Activated naive CD8-positive, alpha-beta T cell treated with anti-CD3 and anti-CD28 coated beads, Interleukin-2, amount 50 U/mL, for 24 hours (primary cell): ENCODE measurements at places on chromosomes 4 and X.

- DNase-seq: no peak
These were observed 266.6 kb downstream of the NKX6-1 start for GRCh38 chr4:84232309-84233095.

DNA sequence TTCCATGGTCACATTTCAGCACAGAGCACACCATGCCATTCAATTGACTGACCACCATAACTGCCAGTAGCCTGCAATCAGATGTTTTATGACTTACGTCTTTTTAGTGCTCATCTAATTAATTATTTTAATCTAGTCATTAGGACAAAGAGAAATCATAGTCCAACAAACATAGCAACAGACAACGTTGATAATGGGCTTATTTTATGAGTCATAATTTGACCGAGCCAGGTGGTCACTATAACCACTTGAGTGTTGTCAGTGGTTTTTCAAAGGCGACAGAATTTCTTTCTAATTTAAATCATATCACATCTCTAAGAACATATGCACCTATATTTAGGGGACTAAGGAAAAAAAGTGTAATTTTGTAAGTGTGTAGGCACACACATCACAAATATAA, 1.9 kb downstream of the SEC24D start:
- no peak for DNase-seq

- DNase-seq: no peak
These were observed 13.5 kb upstream of the CDKN2AIP start for GRCh38 chr4:183430994-183431347.

DNA sequence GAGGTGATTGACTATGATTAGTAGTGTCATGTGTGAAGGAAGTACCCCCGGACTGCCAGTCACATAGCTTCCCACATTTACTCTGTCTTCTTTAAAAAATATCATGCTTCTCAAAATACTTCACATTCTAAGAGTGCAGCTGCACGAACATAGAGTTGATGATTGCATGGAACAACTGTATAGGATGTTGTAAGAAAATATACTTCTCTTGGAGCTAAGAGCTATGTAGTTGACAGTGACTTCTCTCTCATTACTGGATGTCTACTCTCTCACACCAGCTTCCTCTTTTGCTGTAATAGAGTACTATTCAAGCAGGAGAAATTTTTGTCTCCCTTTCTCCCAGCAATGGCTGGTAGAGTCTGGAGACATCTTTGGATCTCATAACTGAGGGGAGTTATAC, 99.4 kb upstream of the PUDP start:
- DNase-seq: no peak

- no peak for DNase-seq
These were observed 152.1 kb downstream of the ADGRA3 start for GRCh38 chr4:22363787-22364186.
